ENCODE measurements at places on chromosomes 1 and 21.

DNA sequence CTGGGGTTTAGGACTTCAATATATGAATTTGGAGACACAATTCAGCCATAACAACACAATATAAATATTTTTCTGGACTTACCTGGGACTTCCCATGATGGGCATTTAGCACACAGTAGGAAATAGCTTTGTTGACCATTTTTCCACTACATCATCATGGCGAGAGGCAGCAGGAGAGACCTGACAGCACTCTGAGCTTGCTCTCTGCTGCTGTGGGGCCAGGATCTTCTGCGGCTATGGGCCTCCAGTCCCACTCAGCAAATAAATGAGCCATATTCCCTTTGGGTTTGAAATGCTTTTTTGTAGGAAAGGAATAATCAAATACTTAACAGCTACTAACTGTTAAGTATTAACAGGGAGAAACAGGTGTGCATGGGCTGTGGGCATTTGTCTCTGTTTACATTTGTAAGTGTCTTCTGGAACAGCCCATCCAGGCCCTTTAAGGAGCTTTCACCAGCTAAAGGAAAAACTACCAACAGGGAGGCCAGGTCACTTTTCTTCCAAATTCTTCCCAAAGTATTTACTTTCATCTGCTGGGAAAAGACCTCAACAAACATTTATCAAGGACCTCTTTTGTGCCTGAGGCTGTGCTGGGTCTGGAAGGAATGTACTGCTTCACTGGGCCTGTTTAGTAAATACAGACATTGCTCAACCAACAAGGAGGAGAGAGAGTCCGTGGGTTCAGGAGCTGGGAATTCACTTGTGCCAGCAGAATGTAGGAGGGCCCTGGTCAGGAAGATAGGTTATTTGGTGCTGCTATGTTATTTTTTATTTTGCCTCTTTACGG, 133.2 kb downstream of the LRIG2 start:
- DNase-seq = no peak

DNA sequence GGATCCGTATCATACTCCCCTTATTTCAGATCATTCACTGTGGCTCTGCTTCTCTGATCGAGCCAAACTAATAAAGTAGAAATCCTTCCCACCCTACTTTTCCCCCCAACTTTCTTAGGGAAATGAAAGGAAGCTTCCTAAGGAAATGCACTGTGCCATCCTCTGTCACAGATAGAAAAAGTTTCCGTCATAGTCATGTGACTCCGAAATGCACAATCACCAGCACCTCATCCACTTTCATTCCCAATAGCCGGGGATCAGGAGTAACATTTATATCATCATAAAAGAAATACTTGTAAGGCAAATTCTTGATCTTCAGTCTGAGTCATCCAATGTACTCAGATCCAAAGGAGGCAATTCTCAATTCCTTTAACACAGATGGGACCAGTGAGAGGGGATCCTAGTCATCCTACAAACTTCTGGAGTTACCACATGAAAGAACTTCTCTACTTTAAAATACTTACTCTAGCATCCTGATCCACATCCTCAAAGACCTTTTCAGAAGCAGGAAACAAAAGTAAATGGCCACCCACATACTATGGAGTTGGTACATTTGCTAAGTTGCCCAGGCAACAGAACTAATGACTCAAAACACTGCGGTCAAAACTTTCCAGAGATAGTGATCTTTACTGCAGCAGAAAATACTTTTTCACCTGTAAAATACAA, 97.8 kb upstream of the ZC3H11B start:
- DNase-seq = no peak

DNA sequence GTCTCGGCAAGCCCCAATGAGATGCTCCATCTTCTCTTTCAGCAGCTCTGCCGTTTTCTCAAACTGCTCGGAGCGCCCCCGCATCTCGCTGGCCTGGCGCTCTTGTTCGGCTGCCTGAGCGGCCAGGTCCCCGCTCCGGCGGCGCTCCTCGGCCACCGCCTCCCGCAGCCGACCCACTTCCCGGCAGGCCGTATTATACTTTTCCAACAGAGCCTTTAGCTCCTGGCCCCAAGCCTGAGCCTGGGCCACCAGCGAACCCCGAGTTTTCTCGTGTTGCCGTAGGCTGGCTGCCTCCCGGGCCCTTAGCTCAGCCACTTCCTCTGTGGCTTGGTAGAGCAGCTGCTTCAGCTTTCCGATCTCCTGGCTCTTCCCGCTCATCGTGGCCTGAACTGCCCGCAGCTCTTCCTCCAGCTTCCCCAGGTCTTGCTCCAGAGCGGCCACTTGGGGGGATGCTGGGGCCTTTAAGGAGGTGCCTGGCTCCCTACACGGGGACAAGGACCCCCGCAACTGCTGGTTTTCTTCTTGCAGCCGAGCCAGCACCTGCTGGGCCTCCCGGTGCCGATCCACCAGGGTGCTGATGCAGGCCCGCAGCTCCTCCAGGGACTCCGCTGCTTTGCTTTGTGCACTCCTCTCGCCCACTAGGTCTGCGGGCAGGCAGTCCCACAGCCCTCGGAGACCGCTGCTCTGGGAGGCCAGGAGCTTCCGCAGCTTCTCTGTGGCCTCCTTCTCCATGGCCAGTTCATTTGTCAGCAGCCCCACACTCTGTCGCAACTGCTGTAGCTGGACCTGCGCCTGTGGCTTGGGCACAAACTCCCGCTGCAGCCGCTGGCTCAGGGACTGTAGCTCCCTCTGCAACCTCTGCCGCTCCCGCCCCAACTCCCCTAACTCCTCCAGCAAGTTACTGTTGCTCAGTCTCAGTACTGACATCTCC, 13.4 kb upstream of the PIAS3 start:
- DNase-seq = no peak

DNA sequence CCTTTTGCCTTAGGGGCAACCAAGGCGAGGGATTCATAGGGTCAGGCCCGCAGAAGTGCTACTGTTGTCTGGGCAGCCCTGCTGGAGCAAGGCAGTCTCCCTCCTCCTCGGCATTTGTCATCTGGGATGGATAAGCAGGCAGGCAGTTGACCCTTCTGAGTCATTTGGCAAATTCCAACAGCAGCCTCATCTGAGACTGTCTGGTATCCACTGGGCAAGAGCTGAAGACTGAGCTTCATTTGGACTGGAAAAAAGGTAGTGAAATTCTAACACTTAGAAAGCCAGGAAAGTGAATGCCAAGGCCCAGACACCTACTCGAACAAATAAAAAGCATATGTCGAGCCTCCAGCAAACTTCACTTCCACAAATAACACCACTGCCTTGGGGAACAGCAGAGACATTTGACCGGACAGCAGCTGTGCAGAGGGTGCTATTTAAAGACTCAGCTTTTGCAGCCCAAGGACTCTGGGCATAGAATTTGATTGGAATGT, 4.0 kb upstream of the ZBTB40 start:
- DNase-seq = no peak

DNA sequence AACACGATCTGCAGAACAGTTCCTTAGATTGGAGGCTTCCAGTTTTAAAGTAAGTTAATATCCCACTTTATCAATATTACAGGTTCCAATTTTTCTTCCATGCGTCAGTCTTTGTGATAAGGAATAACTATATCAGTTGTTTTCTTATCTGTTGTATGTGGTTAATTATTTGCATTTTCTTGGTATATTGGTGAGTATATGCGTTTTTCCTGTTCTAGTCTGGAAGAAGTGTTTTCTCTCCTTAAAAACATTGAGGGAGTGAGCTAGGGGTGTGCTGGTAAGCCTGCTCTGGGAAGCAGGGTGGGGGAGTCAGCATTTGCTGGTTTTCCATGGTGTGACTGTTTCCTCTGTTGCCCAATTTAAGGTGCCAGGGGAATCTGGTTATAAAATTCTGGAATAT, 50.2 kb upstream of the KIF1B start:
- DNase-seq = no peak

DNA sequence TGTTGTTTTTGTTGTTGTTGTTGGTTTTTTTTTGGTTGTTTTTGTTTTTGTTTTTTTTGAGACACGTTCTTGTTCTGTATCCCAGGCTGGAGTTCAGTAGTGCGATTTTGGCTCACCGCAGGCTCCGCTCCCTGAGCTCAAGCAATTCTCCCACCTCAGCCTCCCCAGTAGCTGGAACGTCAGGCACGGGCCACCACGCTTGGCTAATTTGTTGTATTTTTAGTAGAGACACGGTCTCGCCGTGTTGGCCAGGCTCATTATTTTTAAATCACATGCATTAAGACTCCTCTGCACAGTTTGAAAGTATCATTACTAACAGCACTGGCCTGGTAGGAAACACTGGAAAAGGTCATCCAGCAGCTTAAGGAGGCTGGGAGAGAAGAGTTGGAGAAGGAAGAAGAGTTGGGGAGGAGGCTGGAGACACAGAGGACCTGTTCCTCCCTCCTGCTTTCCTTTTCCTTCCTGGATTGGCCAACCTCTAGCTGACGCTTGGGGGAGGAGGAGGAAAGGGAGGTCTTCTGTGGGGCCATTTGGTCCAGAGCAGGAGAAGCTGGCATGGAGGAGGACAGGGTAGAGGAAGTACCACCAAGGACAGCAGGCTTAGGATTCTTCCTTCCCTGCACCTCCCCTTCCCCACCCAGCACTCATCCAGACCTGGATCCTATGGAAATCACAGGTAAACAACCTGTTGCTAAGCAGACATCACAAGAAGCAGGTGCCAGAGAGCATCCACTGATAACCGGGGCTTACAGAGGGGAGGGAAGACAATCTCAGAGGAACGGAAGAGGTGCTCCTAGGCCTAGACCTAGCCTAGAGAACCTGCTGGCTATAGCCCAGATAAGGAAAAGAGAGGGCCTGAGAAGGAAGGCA, 71.9 kb upstream of the GOLT1A start:
- peak; percentile 8 for DNase-seq

- no peak for DNase-seq
Observed at GRCh38 chr1:208855403-208855802, 611.2 kb upstream of the PLXNA2 start.

- no peak for DNase-seq
Observed at GRCh38 chr1:158059984-158060383, 66.5 kb downstream of the KIRREL1 start.

DNA sequence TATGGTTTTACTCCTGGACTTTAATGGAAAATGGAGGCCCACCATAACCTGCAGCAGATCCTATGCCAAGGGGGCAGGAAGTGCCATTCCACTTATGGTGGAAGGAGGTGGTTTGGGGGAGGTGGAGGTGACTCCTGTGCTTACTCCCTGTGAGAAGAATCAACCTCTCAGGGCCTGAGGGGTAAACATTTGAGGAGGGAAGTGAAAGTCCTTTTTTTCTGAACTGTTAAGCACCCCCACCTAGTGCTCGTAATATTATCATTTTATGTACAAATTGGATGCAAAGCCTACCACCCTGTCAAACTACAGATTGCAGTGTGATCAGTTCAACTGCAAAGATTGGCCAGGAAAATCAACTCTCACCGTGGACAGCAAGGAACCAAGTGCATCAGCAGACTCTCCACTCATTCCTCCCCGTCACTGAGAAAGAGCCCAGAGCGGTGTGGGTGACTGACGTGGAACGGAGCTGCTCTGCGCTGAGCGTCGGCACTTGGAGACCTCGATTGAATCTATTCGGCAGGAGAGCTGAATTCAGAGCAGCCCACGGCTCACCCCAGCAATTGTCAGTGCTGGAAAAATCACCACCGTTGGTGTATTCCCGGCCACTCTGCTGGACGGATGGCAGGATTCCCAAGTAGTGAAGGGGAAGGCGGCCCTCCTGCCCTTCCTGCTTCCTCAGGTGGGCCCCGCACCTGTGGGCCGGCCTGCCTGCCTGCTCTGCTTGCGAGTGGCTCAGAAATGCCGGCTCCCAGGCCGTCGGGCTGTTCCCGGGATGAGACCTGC, 46.8 kb upstream of the COX20 start:
- DNase-seq = no peak

- no peak for DNase-seq
Observed at GRCh38 chr1:95308276-95309030, 74.4 kb downstream of the RWDD3 start.

GRCh38 chr1:184941735-184942134, 32.6 kb downstream of the NIBAN1 start:
- no peak for DNase-seq

GRCh38 chr1:90391126-90391525, 326.0 kb downstream of the BARHL2 start:
- no peak for DNase-seq

GRCh38 chr1:219813294-219813693, 115.1 kb downstream of the SLC30A10 start:
- DNase-seq = no peak

- no peak for DNase-seq
Observed at GRCh38 chr21:21547368-21547953, 549.3 kb downstream of the NCAM2 start.

Data from LNCaP clone FGC (cell line).